Foreskin keratinocyte (primary cell): ENCODE measurements at places on chromosomes 7 and 10. TPM values are rescaled to one million over a fixed set of nuclear protein-coding genes. Genes with fewer than 3 reads are reported as not detected.
A peak's percentile ranks its signal among the peaks of the same experiment; 100 is the strongest.

DNA sequence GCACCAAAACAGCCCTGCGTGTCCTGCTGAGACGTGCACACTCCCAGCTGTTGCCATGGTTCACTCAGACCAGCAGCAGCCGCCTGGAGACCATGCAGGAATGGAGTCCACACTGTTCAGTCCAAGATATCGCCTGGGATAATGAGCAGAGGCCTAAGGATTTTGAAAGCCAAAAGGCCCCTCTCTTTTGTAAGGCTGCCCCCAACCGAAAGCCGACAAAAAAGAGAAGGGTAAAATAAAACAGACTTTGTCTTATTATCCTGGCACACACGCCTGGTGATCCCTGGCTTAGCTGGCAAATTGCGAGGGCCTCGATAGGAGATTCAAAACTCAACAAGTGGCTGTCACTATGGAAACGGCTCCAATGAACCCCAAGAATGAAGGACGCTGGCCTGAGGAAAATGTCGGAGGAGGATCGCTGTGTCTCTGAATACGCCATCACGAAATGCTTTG, 263.6 kb downstream of the SKIDA1 start:
- no peak for DNase-seq

DNA sequence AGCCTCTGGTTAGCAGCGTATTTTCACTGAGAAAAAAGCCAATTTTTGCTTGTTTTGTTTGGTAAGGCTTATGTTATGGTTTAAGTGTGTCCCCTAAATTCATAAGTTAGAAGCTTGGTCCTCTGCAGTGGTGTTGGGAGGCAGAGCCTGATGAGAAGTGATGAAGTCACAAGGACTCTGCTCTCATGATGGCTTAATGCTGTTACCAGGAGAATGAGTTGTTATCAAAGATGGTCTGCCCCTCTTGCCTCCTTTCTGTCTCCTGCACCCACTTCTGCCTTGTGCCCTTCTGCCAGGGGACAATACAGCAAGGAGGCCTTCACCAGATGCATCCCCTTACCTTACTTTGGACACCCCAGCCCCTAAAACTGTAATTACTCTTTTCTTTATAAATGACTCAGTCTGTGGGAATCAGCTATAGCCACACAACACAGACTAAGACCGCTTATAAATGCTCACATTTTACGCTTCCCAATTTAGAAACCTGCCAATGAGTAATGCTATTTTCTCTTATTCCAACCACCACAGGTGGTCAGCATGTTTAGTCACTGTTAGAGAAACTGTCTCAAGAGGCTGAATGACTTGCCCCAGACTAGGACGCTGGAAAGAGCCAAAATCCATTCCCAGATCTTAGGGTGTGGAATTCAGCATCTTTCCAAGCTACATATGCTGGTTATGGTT, 6.1 kb upstream of the PKD1L1 start:
- no peak for DNase-seq

DNA sequence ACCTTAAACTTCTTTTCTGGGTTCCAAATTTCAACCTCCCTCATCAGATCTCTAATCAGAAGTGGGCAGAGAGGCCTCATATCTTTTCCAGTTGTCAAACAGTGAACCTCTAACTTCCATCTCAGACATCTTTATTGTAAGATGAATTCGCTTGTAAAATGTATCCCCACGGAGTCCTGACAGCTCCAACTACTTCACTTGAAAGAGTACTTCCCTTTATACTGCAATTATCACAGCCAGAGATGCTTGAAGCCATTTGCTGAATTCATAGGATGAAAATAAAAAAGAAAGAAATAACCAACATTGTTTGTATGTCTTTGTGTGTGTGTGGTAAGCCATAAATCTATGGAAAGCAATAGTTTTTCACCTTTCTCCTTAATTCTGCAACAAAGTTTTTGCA, 175.2 kb downstream of the GRM3 start:
- no peak for DNase-seq

DNA sequence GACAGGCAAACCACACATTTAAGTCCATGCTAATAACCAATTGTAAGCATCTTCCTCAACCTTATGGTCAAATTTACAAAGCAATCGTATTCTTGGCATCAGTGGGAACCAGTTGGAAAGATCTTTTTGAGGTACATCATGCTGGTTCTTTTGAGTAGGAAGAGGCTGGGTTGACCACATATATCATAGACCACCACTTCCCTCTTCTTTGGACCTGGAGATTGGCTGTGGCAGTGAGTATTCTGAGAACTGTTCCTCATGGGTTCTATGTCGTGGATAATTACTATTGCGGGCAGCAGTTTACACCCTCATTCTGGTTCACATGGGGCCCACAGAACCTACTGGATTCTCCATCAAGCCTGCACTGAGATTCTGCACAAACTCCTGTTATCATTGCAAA, 35.5 kb upstream of the C1GALT1 start:
- no peak for DNase-seq

GRCh38 chr10:1513221-1513620, 224.1 kb downstream of the ADARB2 start:
- no peak for DNase-seq

DNA sequence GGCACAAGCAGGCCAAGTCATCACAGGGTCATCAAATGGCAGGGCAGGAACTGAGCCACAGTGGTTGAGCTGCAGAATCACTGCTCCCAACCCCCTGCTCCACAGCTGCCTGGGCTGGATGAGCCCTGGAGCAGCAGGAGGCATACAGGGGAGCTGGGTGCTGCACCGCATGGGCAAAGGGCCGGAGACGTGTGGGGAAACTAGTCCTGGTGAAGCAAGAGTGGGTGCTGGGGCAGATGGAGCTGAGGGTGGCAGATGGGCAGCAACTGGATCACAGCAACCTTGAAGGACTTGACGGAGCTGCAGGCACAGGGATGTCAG, 16.0 kb upstream of the VOPP1 start:
- no peak for DNase-seq

GRCh38 chr7:99099499-99100077, 44.3 kb downstream of the SMURF1 start:
- peak; percentile 50 for DNase-seq

DNA sequence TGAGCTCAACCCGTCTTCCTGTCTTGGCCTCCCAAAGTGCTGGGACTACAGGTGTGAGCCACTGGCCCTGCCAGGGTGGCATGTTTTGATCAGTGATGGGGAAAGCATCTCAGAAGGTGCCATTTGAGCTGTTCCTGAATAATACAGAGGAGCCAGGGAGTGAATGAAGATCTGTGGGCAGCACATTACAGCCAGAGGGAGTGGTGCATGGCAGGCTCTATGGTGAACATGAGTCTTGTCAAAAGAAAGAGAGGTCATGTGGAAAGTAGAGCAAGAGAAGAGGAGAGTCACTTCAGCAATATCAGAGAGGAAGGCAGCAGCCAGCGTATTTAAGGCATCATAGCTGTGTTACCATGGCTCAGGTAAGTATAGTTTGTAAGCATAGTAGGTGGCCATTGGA, 275.7 kb upstream of the LRGUK start:
- DNase-seq = peak; percentile 3

DNA sequence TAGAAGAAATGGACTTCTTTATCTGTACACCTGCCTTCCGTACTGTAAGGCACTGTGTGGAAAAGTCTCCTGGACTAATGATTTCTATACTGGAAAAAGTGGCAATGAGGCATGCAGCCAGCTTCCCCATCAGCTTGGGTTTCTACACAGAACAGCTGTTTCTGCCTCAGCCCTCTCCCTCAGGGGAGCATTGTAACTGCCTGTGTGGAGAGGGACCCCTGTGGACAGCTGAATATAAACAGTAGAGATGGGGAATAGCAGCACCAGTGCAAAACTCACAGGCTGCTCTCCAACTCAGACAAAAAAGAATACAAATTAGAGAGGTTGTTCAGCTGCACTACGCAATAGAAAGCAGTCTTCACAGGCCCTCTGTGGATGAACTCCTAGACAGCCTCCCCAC, 451.3 kb upstream of the MBL2 start:
- no peak for DNase-seq

- no peak for DNase-seq
Observed at GRCh38 chr10:129694184-129694583, 227.1 kb downstream of the MGMT start.

- no peak for DNase-seq
Observed at GRCh38 chr10:43037942-43038782, 38.7 kb upstream of the RET start.

- DNase-seq = no peak
Observed at GRCh38 chr10:11294831-11295450, 277.3 kb downstream of the CELF2 start.

DNA sequence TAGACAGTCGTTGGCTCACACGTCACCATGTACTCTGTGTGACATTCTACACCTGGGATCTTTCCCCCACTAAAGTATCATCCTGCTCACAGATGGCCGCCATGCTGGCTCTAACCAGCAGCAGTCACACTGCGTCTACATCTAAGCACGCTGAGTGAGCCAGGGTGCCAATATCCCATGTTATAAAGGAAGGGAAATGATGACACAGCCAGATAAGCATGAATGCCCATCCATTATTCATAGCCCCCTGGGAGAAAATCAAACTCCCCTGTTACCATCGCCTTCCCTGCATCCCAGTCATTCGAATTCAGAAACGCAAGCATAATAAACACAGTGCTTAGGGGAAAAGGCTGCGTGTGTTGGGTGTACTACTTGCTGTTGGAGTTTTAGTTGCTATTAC, 698.2 kb upstream of the AUTS2 start:
- DNase-seq = no peak

- peak; percentile 38 for DNase-seq
Observed at GRCh38 chr10:69317626-69318105, 39.4 kb downstream of the HK1 start.

- DNase-seq = no peak
Observed at GRCh38 chr10:83592337-83592935, 546.9 kb upstream of the GHITM start.

DNA sequence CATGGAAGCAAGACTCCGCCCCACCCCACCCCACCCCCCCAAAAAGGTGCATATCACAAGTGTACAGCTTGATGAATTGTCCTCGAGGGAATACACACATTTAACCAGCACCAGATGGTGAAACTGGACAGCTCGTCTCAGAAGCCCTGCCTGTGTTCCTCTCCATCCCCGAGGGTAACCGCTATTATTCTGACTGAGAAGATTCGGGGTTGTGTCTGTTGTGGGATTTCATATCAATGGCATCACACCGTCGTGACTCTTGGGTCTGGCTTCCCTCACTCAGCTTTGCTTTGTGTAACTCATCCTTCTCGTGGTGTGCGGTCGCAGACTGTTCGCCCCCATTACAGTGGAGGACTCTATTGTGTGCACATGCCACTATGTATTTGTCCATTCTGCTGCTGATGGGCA, 18.9 kb downstream of the PODXL start:
- no peak for DNase-seq

DNA sequence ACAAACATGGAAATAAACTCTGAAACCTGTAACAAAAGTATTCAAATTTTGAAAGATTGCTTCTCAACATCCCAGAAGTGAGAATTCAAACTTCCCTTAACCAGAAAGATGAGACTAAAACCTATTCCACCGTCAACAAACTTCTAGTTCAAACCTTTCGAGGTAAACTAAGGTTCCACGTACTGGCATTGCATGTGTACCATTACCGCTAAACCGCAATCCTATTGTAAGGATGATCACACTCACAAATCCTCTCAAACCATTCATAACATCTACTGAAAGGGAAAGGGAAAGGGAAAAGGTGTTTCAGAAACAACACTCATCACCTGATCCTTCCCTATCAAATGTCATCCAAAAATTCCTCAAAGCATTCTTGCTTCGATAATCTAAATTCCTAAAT, 3.1 kb downstream of the SMURF1 start:
- no peak for DNase-seq

GRCh38 chr7:141231018-141231792, 157.3 kb downstream of the TMEM178B start:
- no peak for DNase-seq

DNA sequence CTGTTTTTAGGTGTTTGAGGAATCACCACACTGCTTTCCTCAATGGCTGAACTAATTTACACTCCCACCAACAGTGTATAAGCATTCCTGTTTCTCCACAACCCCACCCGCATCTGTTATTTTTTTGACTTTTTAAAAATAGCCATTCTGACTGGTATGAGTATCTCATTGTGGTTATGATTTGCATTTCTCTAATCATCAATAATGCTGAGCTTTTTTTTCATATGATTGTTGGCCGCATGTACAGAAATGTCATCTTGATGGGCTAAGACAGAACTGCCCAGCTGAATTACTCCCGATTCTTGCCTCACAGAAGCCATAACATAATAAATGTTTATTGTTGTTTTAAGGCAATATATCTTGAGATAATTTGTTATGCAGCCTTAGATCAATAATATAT, 93.1 kb upstream of the DKK1 start:
- no peak for DNase-seq

GRCh38 chr10:126595160-126595559, 75.3 kb downstream of the C10orf90 start:
- DNase-seq = no peak

GRCh38 chr7:151051108-151051507, 2.8 kb downstream of the ASIC3 start:
- DNase-seq = no peak

DNA sequence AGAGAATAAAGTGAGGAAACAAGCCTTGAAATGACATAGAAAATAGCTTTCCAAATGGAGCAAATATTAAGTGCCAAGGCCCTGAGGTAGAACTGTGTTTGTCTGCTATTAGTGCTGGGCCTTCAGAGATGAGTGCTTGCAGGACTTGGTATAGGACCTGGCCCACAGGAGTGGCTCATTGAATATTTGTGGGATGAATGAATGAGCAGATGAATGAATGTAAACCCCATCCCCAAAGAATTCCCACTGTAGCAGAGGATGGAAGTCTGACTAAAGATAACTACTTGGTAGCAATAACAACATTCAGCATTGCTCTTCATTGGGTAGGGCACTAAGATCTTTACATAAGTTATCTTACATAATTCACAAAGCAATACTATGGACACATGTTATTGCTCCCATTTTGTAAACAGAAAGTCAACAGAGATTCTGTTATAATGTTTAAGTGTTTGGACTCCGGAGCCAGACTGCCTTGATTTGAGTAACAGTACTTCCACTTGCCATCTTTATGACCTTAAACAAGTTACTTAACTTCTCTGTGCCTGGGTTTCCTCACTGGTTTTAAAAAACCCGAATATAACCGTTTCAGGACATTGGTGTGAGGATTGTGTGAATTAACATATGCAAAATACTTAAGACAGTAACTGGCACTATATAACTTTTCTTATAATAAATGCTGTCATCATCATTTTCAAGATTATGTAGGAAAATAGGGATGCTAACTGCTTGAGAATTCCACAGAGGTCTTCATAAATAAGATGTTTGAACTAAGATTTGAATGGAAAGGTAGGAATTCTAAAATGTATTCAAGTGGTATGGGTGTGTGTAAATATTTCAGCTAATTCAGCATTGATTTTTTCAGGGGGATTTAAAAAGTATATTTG, 141.9 kb downstream of the PRKG1 start:
- DNase-seq = no peak

The C7orf33 gene
- total RNA-seq = not detected in 2 replicates

The EXOC4 gene
- 28.8 and 31.7 TPM in 2 replicates for total RNA-seq

The CPSF4 gene
- 37.1 and 38.1 TPM in 2 replicates for total RNA-seq

The CYP2C9 gene
- not detected in 2 replicates for total RNA-seq

The NAT16 gene
- total RNA-seq = not detected in 2 replicates

The CCDC136 gene
- 2.3 and 2.4 TPM in 2 replicates for total RNA-seq

The LRRC61 gene
- total RNA-seq = 8.6 and 9.9 TPM in 2 replicates

The UTF1 gene
- not detected in 2 replicates for total RNA-seq

The FEZF1 gene
- not detected in 2 replicates for total RNA-seq
